Activated CD4-positive, CD25-positive, alpha-beta regulatory T cell treated with anti-CD3 and anti-CD28 coated beads, Interleukin-2, amount 50 U/mL, for 16 hours (primary cell): ENCODE measurements at places on chromosomes 16 and 17.
A peak's percentile ranks its signal among the peaks of the same experiment; 100 is the strongest.

GRCh38 chr17:75262112-75262606 lies 480 bp downstream of the MRPS7 start:
- DNase-seq = no peak

DNA sequence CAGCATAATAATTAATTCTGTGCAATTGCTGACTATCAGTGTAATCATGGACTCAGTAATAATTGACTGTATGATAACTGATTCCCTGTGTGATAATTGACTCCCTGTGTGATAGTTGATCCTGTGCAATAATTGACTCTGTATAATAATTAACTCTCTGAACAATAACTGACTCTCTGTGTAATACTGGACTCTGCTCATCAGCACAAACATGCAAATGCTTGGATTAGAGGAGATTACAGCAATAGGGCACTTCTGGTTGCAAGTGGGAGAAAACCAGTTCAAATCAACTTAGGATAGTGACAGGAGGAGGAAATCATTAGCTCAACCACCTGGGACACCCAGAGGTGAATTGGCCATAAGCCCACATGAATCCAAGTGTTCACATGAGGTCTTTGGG lies 582.1 kb downstream of the RBFOX1 start:
- DNase-seq = no peak

DNA sequence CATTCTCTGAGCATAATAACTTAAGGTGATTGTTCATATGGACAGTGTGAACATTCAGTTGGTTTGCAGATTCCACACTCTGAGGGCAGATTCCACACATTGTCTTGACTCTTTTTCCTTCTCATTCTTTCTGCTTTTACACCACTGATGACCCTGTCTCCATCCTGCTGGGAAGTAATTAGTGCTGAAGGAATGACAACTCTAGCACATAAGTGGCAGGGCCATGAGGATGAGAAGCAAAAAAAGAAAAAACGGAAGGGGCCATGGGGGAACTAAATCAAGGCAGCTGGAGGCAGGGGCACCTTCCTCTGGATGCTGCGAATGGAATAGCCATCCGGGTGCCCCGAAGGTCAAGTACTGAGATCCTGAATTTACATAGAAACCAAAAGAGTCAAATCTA lies 944.0 kb downstream of the KCNJ2 start:
- DNase-seq = no peak

DNA sequence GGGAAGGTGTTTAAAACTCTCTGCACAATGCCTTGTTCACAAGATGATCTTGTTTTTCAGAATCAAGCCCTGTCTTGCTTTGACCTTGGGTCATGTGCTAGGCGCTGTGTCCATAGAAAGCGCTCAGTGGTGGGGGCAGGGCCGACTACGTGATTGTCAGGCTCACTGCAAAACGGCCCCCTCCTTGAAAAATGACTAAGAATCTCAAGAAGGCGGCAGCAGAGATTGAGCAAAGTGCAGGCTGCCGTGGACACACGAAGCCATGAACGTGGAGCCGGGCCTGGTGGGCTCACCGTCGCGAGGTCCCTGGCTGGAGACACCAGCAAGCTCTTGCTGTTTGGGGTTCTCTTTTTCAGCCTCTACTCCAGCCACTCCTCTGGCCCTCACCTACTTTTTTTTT lies 10.2 kb downstream of the ATP2C2 start:
- DNase-seq = no peak

DNA sequence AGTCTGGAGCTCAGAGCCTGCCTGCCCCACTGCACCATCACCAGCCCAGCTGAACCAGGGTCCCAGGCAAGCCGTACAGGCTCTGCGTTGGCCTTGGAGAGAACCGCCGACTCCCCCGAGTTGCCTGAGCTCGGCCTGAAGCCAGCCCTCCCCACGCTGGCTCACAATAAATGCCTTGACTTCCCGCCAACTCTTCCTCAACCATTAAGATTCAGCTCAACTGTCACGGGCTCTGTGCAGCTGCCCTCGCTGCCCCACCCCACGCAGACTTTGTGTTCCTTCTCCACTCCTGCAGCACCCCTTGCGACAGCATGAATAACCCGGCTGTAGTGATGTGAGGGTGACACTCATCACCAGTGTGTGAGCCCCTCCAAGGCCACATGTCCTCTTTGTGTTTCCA lies 4.8 kb upstream of the QPRT start:
- DNase-seq = no peak

DNA sequence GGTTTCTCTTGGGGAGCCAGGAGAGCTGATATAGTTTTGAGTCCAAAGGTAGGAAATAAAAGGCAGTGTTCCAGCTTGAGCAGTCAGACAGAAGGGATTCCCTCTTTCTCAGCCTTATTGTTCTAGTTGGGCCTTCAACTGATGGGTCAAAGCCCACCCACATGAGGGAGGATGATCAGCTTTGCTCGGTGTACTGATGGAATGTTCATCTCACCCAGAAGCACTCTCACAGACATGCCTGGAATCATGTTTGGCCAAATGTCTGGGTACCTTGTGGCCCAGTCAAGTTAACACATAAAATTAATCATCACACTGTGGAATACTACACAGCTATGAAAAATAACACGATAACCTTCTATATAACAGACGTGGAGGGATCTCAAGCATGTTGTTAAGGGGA lies 23.1 kb upstream of the KCNG4 start:
- no peak for DNase-seq

GRCh38 chr16:381012-381788 lies 578 bp downstream of the PGAP6 start:
- DNase-seq = no peak

GRCh38 chr17:45261577-45262515 lies at the start of gene SPATA32:
Gene SPATA32, minus strand, starts transcription at chr17:45262094. Its CDS starts 78 bp downstream, at chr17:45262016.
- peak; percentile 35 for DNase-seq

- no peak for DNase-seq
Measured at GRCh38 chr16:49446805-49447204, 73.2 kb downstream of the C16orf78 start.

DNA sequence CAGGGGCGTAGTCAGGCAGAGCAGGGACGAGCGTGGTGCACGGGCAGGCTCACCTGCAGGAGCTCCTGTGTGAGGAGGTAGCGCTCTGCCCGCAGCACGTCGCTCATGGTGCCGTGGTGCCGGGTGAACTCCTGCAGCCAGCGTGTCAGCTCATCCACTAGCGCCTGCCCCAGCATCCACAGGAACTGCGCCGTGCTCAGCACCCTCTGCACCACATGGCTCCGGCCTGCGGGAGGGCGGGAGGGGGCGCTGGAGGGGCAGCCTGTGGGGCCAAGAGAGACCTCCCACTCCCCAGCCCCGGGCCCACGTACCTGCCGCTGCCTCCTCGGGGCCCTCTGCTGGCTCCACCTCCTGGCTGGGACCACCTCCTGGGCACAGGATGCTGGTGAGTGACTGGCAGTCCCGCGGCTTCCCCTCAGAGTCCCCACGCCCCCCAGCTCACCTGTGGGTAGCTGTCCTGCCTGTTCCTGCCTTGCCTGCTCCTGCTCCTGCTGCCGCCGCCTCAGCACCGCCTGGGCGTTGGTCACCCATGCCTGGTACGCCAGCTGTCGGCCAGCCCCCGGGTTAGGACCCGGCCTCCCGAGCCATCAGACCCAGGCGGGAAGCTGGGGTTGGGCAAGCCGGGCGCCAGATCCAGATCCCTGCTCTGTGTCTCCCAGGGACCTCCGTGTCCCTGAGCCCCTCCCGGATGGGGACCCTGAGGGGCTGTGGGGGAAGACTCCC lies 16.6 kb downstream of the CTU2 start:
- DNase-seq = no peak

GRCh38 chr17:44906763-44907728 lies 7.8 kb upstream of the EFTUD2 start:
- DNase-seq = no peak

DNA sequence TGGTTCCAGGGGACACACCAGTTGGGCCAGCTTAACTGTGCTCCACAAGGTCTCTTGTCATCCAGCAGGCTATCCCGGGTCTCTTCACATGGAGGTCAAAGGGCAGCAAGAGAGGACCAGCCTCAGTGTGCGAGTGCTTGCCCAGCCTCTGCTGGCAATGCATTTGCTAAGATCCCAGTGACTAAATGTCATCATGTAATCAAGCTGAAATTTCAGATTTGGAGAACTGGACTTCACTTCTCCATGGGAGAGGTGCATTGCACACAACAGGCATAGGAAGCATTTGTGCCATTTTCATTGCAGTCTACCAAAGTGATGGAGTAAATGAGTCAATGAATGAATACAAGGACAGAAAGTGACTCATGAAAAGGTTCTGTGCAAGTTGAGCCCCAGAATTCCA lies 51.2 kb upstream of the KDM8 start:
- no peak for DNase-seq

DNA sequence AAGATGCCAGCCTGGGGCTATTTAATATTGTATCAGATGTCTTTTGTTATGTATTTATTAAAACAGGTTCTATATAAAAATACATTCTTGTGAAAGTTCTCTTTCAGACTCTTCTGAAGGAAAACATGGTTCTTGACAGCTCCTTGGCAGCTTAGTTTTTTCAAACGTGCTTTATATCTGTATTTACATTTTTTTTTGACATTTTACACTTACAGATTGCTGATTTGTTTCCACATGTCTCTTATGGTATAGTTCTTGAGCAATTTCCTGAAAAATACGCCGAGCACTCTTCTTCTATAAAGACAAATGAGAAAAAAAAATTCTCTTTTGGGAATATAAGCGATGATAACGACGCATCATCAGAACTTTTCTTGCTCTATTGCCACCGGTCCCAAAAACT lies 9.5 kb downstream of the IGSF6 start:
- no peak for DNase-seq

- no peak for DNase-seq
Measured at GRCh38 chr16:86428729-86429517, 81.4 kb upstream of the FOXF1 start.

DNA sequence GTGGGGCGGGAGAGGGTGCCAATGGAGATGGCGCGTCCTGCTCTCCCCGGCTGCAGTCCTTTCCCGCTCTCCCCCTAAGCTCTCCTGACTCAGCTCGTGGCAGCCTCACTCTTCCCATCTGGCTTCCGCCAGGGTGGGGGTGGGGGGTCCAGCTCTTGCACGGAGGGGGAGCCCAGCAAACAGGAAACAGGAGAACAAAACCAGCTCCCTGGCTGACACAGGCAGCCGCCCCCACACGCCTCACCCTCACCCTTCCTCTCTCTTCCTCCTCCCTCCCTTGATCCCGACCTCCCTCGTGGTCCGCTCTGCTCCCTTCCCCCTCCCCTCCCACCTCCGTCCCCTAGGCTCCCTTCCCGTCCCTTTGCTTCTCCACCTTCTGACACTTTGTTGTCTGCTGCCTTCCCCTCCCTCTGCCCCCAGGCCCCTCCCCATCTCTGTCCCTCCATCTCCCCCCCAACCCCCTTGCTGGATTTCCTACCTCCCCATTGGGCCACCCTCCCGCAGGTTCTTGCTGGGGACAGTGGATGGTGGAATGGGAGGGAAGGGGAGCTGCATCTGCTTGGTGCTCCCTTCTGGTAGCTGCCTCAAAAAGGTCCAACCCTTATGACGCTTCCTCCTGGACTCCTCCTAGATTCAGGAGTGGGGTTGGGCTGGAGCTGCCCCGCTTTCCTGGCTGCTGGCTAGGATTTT lies 23.7 kb downstream of the ARHGAP23 start:
- DNase-seq = no peak

- peak; percentile 42 for DNase-seq
Measured at GRCh38 chr16:89360760-89361435, 129.5 kb downstream of the ANKRD11 start.

GRCh38 chr17:5838661-5839300 lies 231.4 kb upstream of the WSCD1 start:
- DNase-seq = no peak

DNA sequence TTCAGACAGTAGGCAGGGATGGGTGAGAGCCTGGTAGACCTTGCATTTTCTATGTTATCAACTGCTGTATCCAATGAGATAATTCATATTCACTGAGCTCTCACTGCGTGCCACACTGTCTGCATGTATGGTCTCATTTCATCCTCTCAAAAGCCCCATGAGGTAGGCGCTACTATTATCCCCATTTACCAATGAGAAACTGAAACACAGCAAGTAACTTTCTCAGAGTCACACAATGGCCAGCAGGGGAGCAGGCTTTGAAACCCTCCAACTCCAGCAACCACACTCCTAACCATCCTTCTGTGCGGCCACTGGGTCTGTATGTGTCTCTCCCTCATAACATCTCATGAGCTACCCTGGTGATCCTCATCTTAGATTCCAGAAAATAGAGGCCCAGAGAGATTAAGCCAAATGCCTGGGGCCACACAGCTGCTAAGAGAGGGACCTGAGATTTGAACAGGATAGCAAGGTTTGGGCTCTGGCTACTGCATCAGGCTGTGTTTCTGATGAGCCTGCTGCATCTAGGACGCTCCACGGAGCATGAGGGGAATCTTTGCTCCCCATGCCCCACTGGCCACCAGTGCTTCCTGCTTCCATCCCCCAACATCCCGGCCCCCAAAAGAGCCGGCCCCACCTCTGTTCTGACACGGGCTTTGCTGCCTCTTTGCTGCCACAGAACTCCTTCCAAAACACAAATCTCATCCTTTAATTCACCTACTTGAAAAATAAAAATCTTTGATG lies 3.2 kb downstream of the CCR7 start:
- DNase-seq = no peak

DNA sequence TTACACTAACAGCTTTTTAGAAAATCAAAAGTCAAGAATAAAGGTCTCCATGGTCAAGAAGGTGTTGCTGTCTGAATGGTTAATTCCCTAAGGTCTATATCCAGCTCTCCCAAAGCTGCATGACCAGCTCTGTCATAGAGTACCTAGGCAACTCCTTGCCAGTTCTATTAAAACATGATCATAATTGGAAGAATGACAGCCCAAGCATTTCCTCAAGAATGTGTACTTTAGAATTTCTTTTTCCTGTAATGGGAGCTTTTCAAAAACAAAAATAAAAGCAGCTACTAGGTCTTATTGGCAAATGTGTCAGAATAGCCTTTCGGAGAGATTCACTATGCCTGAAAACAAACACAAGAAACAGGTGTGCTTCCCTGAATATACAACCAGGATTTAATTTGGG lies 7.9 kb downstream of the SPOP start:
- no peak for DNase-seq

- peak; percentile 73 for DNase-seq
Measured at GRCh38 chr17:29617481-29618271, 5.0 kb downstream of the CORO6 start.

DNA sequence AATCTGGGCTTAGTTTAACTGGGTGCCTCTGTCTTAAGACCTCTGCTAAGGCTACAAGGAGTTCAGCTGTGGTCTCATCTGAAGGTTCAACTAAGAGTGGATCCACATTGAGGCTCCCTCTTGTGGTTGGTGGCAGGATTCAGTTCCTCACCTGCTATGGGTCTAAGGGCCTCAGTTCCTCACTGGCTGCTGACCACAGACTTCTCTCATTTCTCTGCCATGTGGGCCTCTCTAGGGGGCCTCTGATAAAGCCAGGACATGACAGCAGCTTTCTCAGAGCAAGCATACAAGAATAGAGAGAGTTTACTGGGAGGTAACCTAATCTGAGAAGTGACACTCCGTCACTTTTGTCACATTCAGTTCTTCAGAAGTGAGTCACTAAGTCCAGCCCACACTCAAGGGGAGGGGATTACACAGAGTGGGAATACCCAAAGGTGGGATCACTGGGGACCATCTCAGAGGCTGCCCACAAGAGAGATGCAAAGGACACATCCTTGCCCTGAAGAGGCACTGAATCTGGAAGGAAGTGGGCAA lies 19.2 kb upstream of the ABAT start:
- DNase-seq = no peak
